Retina (tissue), 1 donor: ENCODE measurements at places on chromosomes 7 and 10.

DNA sequence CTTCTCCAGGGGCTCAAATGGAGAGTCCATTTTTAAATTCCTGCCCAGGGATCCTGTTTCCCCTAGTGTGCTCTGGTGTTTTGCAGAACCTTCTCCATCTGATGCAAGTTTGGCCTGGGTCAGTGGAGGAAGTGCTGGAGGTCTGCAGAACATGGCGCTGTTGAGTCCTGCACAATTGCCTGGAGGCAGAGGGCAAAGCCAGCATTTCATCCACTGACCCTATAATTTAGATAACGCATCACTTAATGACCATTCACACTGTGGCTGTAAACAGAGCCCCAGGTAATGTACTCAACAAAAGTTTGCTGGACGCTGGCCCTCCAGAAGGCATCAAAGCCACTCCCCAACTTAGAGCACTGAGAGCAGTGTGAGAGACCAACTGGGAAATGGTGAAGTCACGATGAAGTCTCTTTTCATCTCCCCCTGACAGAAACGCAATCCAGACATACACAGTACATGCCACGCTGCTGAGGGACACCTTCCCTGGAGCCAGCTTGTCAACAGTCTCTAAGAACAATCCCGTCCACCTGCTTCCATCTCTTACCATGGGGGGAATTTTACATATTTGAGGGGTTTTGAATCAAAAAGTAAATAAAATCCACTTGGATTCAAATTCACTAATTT, 13.4 kb downstream of the C10orf71 start:
- DNase-seq = no peak

- peak; percentile 30 for DNase-seq
These were observed 16.7 kb downstream of the TMEM120A start for GRCh38 chr7:75977743-75978142.

- DNase-seq = no peak
These were observed 42.3 kb upstream of the CYCS start for GRCh38 chr7:25167262-25167843.

DNA sequence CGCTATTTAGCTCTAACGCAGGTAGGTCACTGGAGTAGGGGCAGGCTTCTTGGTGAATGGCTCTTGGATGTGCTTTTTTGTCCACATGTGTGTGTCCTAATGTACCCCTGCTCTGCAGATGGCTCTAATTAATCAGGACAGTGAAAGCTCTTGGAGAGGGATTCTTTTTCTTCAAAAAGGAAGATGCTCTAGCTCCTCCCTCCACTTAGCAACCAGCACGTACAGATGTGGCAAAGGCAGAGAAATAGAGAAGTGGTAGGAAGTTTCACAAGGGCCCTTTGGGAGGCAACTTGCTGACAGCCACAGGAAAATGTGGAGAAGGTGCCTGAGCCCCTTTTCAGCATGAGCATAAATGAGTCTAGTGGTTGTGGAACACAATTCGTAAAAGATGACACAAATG, 221.7 kb downstream of the PLXNA4 start:
- no peak for DNase-seq

DNA sequence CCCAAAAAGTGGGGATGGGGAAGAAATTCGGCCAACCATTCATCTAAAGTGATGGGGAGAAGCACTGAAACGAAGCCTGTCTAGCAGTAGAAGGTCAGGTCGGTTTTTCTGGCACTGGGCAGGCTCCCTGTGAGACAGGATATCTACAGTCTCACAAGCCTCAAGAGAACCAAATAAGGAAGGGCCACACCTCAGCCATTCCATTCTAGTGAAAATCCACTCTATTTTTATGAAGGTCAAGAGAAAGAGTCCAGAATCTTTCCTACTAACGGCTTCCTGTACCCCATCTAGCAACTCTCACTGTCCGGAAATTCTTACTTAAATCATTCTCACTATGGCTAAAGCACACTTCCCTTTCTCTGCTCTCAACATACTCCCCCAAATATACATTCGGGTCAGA, 267.1 kb downstream of the PRPF18 start:
- no peak for DNase-seq

- no peak for DNase-seq
These were observed 314.8 kb downstream of the DNAJB6 start for GRCh38 chr7:157651366-157652160.

DNA sequence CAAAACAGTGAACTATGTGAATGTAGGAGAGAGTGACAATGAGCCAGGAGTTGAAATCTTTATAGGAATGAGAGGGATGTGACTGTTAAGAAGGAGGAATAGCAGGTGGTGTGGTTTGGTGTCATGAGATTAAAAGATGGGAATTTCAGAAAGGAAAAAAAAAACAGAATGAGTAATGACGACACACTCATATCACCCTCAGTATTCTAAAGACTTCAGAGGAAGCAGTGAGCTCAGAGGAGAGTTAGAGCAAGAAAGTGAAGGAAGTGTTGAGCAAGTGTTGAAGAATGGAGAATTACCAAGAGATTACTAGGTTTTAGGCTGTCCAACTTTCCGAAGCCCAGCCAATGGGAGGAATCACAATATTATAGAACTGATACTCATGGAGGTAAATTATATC, 220.5 kb upstream of the HGF start:
- no peak for DNase-seq
